Epithelial cell of prostate (primary cell): ENCODE measurements at places on chromosomes 7 and 10.
A peak's percentile ranks its signal among the peaks of the same experiment; 100 is the strongest.

GRCh38 chr10:128485701-128486235, 359.5 kb upstream of the MKI67 start:
- no peak for DNase-seq

- no peak for DNase-seq
Observed at GRCh38 chr7:1981201-1981877, 251.4 kb downstream of the MAD1L1 start.

DNA sequence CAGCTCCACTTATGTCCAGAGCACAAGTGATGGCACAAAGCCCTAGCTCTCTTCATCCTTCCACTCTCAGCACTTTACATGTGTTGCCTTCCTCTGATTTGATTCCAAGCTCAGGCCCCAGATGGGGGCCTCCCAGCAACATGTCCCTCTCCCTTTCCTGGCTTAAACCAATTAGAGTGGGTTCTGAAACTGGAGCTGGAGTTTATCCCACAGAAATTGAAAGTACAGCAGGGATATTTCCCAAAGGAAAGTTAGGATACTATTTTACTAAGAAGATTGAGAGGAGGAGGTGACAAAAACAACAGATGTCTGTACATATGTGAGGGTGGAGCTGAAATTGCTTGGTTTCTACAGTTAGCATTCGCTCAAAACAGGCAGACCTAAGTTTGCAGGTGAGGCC, 724.6 kb downstream of the AUTS2 start:
- DNase-seq = no peak

DNA sequence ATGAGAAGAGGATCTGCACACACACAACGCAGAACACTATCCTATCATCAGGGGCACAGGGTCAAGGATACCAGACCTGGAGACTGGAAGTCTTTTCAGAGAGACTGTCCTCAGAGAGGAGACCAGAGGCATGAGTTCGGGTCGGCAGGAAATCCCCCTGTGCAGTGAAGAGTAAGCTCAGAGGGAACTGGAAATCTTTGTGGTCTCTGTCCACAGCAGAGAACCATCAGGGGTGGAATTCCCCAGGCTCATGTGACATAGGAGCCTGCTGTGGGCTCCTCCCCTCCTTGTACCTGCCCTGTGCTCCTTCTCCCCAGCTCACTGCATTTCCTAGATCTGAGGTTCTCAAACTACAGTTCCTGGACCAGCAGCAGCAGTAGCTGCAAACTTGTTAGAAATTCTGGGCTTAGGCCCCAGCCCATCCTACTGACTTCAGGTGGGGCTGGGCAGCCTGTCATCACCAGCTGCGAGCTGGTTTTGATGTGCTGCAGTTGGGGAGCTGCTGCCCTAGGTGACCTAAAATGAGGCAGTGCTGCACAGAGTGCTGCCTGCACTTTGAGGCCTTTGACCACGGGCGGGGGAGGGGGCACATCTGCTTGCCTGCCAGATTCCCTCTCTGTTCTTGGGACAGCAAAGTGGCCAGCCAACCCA, 2.4 kb downstream of the ZMIZ2 start:
- DNase-seq = no peak

- DNase-seq = no peak
Observed at GRCh38 chr10:132330486-132330833, 1.5 kb upstream of the LRRC27 start.

DNA sequence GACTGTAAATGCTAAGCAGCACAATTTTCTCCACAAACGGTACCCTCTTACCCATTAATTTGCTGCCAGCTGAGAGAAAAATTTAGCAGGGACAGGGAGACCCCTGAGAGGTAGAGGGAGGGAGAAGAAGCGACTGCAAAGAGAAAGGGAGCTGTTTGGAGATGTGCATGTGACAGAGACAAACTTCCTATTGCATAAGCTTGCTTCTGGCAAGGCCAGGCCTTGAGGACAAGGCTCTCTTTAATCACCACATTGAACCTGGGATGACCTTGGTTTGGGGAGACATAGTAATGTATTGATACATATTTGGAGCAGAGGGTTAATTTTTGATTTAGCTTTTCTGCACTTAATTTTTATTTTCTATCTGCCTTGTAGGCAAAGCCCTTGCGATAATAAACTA, 31.1 kb upstream of the HIBADH start:
- no peak for DNase-seq

GRCh38 chr7:39349452-39350123, 216.6 kb upstream of the YAE1 start:
- DNase-seq = no peak

GRCh38 chr7:110676785-110677184, 414.1 kb upstream of the LRRN3 start:
- no peak for DNase-seq

GRCh38 chr10:6158276-6158675, 44.5 kb upstream of the PFKFB3 start:
- DNase-seq = no peak

DNA sequence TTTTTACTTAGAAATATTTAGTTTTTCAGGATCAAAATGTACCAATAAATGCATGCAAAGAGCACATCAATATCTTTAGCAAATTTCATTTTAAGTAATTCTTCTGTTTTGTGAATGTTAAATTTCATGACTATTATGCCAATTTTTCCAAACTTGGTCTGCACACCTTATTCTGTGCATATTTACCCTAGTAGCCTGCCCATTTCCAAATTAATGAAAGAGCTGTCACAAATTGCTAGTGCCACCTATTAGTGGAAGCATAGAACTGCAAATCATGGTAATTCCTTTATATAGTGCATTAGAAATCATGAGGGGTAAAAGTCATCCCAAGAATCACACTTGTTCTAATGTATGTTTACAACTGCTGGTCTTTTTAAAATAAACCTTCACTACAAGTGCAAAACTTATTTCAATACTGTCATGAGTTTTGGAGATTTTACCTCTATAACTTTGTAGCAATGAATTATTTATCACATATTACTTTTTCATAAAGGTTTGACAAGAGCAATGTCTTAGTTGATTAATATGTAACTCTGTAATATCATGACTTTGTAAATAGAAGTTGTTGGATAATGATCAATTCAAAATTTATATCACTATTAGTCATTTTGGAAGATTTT, 5.7 kb downstream of the SEMA3A start:
- no peak for DNase-seq

DNA sequence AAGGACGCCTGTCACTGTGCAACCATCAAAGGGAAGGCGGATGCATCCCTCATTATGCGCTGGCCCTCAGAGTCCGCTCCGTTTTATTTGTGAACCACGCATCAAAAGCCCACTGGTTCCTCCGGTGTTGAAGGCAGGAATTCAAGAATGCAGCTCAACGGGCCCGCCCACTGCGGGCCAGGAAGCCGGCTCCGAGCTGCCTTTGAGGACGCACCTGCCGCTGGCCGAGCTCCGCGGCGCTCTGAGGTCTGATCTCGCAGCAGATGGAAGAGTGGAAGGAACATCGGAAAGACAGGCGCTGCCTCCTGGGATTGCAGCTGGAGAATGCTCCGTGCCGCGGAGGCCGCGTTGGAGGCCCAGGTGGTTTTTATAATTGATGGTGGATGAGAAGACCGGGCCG, 56.9 kb upstream of the ADGRA1 start:
- DNase-seq = no peak

DNA sequence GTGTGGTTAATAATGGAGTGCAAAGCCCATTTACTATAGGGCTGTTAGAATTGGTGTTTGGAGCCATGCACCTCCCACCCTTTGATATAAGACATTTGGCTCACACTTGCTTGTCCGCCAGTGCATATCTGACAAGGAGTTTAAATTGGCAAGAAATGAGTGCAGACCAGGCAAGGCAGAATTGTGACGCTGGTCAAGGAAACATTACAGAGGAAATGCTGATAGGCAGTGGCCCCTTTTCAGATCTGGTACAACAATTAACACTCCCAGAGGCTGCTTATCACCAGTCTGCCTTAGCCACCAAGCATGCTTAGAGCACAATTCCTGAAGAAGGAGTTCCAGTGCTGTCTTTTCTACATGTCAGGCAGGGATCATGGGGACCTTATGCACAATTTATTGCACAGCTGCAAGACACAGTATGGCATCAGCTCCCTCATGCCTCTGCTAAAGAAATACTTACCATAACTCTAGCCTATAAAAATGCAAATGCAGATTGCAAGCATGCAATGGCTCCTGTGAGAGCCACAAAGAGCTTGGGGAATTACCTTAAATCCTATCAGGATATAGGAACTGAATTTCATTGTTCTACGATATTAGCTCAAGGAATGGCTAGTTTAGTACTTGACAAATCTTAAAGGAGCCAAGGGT, 35.2 kb downstream of the OR13A1 start:
- DNase-seq = no peak

- DNase-seq = no peak
Observed at GRCh38 chr10:20457649-20458048, 439.5 kb downstream of the NEBL start.

DNA sequence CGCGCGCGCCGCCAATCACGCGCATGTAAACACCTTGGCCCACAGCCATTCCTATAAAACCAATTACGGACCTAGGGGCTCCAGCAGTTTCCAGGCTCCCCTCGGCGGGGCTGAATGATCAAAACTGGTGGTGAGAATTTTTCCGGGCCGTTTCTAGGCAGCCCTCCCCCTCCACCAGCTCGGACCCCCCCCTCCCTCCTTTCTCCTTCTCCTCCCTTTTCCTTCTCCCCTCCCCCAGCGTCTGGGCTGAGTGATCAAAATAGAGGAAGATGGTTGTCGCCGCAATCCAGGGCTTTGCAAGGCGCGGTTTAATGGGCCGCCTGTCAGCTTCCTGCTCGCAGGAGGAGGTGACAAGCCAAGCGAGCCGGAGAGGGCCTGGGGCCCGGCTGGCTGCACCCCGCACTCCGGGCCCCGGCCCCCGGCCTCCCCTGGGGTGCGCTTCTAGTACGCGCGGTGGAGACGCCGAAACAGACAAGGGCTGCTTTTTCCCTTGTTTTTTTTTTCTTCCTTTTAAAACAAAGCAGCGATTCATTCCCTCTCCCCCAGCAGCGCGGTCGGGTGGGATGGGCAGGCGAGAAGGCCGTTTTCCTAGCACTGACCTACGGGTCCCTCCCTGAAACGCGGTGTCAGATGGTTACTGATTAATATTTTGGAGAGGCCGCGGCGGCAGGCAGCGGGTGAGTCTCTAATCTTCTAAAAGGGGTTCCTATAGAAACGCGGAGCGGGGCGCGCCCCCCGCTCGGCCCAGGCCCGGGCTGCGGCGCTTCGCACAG, 528 bp upstream of the TNRC18 start:
- DNase-seq = peak; percentile 95

GRCh38 chr10:43000651-43001426, 76.0 kb upstream of the RET start:
- no peak for DNase-seq

DNA sequence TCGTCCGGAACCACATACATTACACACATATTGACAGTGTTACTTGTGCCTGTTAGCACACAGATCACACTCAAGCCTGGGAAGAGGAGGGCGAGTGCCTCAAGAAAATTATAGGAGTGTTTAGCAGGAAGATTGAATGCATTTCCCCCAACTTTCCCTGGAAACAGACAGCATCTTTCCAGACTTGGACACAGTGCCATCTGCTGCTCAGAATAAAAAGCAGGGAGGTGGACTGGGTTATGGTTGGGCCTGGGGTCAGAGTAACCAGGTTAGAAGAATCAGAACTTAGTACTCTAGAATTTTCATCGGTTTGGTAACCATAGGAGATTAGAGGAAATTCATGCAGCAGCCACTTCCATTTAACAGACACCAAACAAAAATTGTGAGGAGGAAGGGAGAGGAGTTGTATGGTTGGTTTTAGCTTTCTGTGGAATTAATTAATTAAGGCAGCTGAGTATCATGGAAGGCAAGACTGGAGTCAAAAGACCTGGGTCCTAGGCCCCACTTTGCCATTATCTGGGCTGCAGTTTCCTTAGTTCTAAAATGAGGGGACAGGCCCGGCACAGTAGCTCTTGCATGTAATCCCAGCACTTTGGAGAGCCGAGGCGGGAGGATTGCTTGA, 43.4 kb upstream of the OPTN start:
- DNase-seq = no peak
